ENCODE measurements at places on chromosomes 11 and 22. TPM values are rescaled to one million over a fixed set of nuclear protein-coding genes. Genes with fewer than 3 reads are reported as not detected.
A peak's percentile ranks its signal among the peaks of the same experiment; 100 is the strongest.

DNA sequence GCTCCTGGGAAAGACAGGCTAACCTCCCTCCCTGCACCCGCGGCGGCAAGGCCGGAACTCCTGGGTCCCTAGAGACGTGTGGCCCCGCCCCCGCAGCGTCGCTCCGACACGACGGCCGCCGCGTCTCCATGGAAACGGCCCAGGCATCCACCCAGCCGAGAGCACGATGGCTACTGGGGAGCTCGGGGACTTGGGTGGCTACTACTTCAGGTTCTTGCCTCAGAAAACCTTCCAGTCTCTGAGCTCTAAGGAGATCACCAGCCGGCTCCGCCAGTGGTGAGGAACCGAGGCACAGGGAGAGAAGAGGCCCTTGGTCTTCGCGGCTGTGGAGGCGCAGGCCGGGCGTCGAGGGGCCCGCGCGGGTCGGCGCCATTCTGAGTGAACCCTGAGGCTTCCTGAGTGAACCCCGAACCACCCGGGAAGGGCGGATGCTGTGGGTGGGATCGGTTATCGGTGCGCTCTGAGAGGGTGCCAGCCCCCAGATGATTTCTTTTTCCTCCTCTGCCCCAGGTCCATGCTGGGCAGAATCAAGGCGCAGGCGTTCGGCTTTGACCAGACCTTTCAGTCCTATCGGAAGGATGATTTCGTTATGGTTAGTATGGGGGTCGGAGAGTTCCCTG lies at the start of gene CFAP300:
Gene CFAP300, plus strand, starts transcription at position 133 of the 620 bp plus-strand sequence. Its CDS starts 34 bp downstream, at position 167.
- peak within 1 kb of the TSS; percentile 66 for H3K27ac ChIP-seq
- DNase-seq = peak; percentile 86
- peak within 1 kb of the TSS; percentile 68 for H3K4me3 ChIP-seq
- H3K36me3 ChIP-seq = no peaks in the 10 kb centered on the region
- H3K27me3 ChIP-seq = no peaks in the 10 kb centered on the region
- no peaks in the 10 kb centered on the region for H3K4me1 ChIP-seq

DNA sequence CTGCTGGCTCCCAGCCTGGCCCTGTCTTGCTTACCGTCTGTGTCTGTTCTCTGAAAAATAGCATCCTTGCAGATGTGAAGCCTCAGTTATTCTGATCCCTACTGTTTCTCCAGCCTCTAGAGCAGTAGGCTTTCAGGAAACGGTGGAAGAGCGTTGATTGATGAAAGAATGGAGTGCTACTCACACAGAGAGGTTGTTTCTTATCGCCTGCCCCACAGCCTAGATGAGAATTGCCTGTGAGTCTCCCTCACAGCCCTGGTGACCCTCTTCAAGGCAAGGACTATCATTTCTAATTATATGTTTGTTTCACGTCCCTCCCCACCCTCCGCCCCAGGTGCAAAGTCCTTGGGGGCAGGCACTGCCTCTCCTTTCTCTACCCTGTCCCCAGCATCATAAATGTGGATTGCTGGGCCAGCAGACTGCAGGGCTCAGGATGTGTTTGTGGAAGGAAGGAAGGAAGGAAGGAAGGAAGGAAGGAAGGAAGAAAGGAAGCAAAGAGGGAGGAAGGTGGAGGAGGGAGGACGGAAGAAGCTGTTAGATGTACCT lies 575.3 kb upstream of the B3GAT1 start:
- no peak for DNase-seq
- H3K36me3 ChIP-seq = no peaks in the 10 kb centered on the region
- H3K4me1 ChIP-seq = no peaks in the 10 kb centered on the region
- no peak overlapping the region for H3K27ac ChIP-seq

DNA sequence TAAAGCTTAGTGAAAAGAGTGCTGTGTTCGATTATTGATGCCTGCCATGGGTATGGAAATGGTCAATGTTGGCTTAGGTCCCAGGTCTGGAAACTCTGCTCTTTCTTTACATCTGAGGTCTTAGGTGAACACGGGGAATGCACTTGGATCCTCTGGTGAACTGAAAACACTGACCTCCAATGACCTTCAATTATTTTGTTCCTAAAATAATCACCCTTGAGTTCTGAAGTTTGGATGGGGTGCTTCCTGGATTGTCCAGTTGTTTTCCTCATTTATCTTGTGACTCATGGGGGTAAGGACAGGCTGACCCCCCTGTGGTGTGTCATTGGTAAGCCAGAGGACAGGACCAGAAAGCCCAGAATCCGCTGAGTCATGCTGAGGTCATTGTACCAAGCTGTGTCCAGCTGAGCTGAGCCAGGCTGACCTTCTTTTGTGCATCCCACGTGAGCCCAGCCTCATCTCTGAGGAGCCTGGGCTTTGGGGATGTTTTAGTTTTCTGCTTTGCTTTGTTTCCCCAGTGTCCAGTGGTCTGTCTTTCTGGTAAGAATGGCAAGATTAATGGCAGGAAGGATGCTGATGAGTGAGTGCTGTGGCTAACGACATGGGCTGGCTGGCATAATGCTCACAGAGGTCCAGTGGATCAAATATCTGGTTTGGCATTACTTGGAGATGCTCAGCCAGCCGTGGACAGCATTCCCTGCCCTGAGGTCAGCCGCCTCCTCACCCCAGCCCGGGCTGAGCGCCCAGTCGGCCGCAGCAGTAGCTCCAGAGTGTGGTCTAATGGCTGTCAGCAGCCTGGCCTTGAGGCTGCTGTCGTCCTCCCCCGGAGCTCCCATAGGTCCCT lies 35.6 kb downstream of the AMPD3 start:
- no peak overlapping the region for H3K4me3 ChIP-seq
- no peaks in the 10 kb centered on the region for H3K4me1 ChIP-seq
- DNase-seq = peak; percentile 57
- no peaks in the 10 kb centered on the region for H3K36me3 ChIP-seq
- no peaks in the 10 kb centered on the region for H3K27me3 ChIP-seq
- no peak overlapping the region for H3K27ac ChIP-seq

DNA sequence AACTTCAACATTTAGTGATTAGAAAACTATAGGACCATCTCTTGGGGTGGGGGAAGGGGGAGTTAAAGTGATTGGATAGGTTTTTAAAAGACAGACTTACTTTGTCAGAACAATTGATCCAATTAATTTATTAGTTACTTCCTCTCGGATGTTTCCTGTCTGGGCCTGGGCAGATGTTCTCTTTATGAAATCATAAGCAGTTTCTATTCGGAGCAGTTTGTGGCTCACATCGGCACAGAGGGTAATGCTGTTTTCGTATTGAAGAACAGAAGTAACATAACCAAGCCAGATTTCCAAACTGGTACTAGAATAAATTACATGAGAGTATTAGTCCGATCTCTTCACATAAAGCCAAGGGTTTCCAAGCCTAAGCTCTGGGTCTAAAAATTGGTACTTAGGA lies 20.6 kb downstream of the PIWIL3 start:
- no peak for DNase-seq
- no peak overlapping the region for H3K27ac ChIP-seq
- no peaks in the 10 kb centered on the region for H3K27me3 ChIP-seq
- H3K4me3 ChIP-seq = no peak overlapping the region
- H3K4me1 ChIP-seq = no peaks in the 10 kb centered on the region
- no peaks in the 10 kb centered on the region for H3K36me3 ChIP-seq

Gene LDHAL6A
- not detected for total RNA-seq

Gene HEPHL1
- not detected for total RNA-seq

Gene PRG3
- total RNA-seq = not detected

Gene SHANK3
- 10.5 TPM for total RNA-seq

Gene POU2AF2
- total RNA-seq = not detected

Gene SLC29A2
- 32.4 TPM for total RNA-seq

Gene APOA1
- total RNA-seq = 91.8 TPM
